NCI-H1930 (cell line): ENCODE measurements at places on chromosomes 3 and 15.

DNA sequence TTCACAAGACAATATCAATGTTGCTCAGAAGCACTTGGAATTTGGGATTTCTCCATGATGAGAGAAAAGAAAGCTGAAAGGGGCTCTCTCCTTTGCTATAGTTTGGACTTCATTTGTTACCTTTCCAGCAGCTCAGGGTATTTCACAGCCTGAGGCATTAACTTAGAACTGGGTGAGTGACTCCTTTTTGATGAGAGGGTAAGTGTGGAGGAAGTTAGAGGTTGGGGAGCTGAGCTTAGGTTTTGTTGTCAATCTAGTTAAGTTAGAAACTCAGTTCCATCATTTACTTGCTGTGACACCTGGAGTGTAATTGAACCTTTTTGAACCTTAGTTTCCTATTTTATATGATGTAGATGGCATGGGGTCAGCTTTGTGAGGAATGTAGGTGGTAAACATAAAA lies 359.1 kb downstream of the PDCD6IP start:
- no peak for DNase-seq

- no peak for DNase-seq
These were observed 415.6 kb upstream of the TPM1 start for GRCh38 chr15:62626903-62627302.

DNA sequence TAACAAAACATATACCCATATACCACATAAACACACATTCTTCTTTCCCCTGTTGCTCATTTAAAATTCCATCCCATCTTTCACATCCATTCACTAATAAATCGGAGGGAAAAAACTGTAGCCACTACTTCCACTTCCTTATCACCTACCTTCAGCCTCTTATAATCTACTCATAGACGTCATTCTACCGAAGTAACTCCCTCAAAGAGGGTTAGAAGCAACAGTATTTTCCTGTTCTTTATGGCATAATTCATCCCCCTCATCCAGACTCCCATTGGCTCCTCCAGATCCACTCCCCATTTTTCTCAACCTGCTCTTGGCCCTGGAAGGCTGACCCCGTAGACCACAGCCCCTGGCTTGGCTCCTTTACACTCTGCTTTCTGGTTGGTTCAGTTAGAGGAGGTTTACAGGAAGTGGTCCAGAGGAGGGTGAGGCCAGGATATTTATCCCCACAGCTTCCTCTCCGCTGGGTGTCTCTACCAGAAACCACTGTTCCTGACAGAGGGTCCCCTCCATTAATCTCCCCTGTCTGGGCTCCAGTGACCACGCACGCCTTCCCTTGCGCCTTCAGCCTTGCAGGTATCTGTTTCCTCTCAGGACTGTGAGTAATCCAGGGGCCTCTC lies 46.3 kb downstream of the FMN1 start:
- DNase-seq = no peak

- no peak for DNase-seq
These were observed 5.5 kb upstream of the BMF start for GRCh38 chr15:40114218-40114617.

DNA sequence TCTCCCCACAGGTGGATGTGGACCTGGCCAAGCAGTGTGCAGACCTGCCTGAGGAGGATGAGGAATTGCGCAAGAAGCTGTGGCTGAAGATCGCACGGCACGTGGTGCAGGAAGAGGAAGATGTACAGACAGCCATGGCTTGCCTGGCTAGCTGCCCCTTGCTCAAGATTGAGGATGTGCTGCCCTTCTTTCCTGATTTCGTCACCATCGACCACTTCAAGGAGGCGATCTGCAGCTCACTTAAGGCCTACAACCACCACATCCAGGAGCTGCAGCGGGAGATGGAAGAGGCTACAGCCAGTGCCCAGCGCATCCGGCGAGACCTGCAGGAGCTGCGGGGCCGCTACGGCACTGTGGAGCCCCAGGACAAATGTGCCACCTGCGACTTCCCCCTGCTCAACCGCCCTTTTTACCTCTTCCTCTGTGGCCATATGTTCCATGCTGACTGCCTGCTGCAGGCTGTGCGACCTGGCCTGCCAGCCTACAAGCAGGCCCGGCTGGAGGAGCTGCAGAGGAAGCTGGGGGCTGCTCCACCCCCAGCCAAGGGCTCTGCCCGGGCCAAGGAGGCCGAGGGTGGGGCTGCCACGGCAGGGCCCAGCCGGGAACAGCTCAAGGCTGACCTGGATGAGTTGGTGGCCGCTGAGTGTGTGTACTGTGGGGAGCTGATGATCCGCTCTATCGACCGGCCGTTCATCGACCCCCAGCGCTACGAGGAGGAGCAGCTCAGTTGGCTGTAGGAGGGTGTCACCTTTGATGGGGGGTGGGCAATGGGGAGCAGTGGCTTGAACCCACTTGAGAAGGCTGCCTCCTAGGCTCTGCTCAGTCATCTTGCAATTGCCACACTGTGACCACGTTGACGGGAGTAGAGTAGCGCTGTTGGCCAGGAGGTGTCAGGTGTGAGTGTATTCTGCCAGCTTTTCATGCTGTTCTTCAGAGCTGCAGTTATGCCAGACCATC lies 8.6 kb downstream of the VPS18 start:
- no peak for DNase-seq

DNA sequence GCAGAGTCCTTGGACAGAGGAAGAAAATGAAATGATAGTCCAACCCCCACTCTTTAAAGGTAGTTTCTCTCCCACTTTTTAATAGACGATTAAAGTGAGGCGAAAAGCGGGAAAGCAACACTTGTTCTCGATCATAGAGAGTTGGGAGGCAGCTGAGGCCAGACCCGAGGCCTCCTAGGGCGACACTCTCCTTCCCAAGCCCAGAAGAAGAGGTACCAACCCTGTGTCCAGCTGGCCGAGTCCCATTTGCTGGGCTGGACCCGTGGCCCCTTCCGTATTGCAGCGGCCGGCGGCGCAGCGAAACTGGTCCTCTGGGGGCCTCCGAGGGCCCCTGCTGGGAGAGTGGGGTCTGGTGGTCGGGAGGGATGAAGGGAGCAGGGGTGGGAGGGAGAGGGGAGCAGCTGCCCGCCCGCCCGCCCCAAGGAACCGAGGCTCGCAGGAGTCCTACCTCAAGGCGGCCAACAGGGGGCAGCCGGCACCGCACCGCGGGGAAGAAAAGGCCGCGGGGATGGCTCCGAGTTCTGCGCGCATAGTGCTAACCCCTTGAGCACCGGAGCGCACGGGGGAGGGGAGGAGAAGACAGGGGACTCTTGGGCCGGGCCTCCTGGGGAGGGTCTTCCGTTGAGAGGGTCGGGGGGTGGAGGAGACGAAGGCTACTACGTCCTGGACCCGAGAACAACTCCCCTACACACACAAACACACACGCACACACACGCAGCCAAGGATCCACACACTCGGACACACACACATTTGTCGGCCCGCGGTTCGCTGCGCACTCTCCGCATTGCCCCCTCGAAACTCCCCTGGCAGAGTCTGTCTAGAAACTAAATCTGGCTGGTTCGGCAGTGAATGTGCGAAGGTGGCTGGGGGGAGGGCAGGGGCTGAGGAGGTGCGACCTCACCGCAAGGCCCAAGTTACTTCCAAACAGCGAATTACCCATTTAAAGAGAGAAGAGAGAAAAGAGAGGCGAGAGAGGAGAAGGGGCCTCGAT lies 2.0 kb downstream of the WNT5A start:
- no peak for DNase-seq

- DNase-seq = no peak
These were observed 88.5 kb upstream of the NANOGP8 start for GRCh38 chr15:35173444-35174118.

DNA sequence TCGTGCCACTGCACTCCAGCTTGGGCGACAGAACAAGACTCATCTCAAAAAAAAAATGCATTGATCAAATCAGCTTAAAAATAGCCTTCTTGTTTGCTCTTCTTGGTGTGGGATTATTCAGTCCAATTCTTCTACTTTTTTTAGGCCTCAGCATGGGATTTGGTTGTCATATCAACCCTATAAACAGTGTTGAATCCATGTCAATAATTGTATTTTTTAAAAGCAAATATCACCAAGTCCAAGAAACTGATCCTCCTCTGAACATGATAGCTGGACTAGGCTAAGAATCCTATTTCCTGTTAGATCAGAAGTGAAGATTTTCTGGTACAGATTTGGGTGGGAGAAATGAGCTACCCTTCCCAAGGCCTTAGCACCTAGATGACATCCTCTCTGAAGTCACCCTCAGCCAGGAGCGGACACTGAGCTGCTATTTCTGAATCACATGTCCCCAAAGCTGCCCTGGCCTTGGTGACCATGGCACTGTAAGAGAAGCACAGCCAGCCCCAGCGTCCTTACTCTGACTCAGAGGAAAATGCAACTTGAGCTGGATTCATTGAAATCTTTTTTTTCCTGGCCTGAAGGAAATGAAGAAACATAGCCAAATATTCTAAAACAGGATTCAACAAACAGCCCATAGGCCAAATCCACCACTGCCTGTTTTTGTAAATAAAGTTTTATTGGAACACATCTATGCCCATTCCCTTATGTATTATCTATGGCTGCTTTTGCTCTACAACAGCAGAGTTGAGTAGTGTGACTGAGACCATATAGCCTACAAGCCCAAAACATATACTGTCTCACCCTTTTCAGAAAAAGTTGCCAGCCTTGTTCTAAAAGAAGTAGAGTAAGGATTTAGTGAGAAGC lies 215.9 kb upstream of the CTDSPL start:
- DNase-seq = no peak

DNA sequence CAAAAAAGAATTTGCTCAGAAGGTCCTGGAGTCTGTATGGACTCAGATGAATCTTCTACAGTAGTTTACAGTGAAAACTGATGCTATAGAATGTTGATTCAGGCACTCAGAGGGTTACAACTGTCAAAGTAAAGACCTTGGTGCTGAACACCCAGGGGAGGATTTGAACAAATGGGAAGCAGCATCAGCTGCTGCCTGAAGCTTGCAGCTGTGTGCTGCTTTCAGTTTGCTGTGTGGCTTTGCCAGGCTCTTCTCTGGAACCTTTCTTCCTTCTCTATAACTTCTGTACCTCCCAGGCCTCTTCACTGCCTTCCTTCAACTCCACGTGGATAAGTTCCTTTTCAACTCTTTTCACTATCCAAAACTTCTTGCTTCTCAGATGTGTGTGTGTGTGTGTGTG lies 214.2 kb downstream of the GRM7 start:
- no peak for DNase-seq

DNA sequence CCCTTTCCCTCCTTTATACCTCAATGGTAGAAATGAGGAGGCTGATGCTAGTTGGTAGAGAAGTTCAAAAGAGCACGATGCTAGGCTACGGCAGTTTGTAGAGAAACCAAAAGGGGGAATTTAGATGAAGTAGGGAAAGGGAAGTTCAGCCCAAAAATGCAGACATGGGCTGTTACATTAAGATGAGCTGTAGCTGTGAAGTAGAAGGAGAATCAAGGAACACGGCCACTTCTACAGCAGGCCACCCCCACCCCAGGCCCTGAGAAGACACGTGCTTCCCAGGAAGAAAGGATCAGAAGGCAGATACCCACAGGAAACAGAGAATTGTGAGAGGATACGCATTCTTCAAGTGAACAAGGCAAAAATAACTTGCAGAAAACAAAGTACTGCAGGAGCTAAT lies 2.1 kb upstream of the PARP14 start:
- DNase-seq = no peak

- DNase-seq = no peak
These were observed 13.5 kb downstream of the UBAP1L start for GRCh38 chr15:65101411-65101890.

DNA sequence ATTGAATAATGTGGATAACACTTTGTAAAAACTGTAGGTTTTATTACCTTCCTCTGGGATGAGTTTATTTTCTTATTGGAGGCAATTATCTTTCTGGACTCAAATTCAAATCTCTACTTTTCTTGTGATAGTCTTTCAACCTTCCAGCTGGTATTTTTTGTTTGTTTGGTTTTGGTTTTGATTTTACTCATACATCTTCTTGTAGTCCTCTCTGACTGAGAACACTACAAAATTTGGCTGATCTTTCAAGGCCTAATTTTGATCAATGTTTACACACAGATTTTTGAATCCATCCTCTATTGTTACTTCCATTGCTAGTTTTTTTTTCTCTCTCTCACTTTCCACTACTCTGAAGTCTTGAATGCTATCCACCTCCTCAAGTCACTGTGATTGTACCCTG lies 303.8 kb upstream of the NECTIN3 start:
- DNase-seq = no peak

GRCh38 chr3:112321867-112322652 lies 10.9 kb upstream of the CD200 start:
- no peak for DNase-seq

- DNase-seq = no peak
These were observed 119.2 kb downstream of the FHIT start for GRCh38 chr3:61132062-61132461.

DNA sequence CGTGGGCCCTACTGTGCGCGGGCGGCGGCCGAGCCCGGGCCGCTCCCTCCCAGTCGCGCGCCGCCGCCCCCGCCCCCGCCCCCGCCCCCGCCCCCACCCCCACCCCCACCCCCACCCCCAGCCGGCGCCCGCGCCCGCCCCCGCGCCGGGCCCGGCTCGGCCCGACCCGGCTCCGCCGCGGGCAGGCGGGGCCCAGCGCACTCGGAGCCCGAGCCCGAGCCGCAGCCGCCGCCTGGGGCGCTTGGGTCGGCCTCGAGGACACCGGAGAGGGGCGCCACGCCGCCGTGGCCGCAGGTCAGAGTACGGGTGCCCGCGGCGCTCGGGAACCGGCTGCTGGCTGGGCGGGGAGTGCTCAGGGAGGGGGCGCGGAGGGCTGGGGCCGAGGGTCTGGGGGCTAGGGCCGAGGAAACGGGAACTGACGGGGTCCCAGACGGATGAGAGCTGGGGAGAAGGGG lies 1.1 kb upstream of the PPARG start:
- DNase-seq = no peak

GRCh38 chr15:45628136-45628535 lies 6.7 kb upstream of the SQOR start:
- DNase-seq = no peak

DNA sequence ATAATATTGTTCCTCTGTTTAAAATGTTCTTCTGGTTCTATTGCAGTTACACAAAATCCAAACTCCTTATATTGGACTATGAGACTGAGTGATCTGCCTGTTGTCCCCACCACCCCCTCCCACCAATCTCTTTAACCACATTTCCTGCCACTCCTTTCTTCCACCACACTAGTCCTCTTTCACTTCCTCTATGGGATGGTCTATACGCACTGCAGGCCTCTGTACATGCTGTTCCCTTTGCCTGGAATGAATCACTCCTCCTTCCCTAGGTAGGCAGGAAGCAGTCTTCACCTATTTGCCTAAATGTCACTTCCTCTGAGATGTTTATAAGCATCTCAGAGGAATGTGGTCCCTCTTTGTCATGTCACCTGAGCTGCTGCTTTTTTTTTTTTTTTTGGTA lies 4.0 kb downstream of the MAP2K1 start:
- DNase-seq = no peak
